Posterior cingulate gyrus (tissue), 11 donors: ENCODE measurements at places on chromosomes 16 and 17.

DNA sequence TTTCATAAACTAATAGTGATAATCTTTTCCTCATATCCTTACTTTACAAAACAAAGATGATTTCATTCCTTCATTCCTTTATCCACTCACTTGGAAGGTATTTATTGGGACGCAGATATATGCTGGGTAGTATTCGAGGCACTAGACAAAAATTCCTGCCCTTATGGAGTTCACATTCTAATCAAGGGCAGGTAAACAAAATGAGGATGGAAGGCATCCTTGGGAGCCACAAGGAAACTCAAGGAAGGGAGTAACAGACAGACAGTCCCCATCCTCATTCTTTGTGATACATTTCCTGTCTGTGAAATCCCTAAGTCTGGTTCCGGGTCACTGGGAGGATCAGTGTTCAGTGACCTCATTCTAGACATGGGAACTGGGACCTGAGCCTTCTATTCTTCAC lies 45.2 kb downstream of the SLC6A2 start:
- DNase-seq: no peak

DNA sequence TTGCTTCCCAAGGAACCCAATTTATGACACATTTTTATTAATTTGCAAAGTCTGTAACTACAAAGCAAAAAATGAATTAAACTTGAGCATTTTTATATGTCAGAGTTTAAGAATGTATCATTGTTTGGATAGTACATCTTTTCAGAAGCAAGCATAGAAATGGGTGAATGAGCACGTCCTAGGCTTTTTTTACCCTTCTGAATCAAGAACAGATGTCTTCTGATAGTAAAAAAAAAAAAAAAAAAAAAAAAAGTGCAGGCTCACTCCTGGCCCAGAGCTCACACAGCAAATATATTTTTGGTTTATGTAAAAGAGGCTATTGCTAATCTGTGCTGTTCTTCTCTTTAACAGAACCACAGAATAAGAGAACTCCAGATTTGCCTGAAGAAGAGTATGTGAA lies 6.3 kb downstream of the TERF2IP start:
- no peak for DNase-seq

- DNase-seq: no peak
Measured at GRCh38 chr16:8924214-8924613, 39.5 kb downstream of the USP7 start.

GRCh38 chr16:27302126-27302525 lies 11.6 kb upstream of the IL4R start:
- DNase-seq: no peak

- DNase-seq: no peak
Measured at GRCh38 chr17:46770818-46771560, 47.5 kb downstream of the WNT3 start.

- no peak for DNase-seq
Measured at GRCh38 chr17:31171701-31172100, 76.9 kb downstream of the NF1 start.

GRCh38 chr17:3917391-3917931 lies 1.2 kb upstream of the P2RX1 start:
- no peak for DNase-seq

DNA sequence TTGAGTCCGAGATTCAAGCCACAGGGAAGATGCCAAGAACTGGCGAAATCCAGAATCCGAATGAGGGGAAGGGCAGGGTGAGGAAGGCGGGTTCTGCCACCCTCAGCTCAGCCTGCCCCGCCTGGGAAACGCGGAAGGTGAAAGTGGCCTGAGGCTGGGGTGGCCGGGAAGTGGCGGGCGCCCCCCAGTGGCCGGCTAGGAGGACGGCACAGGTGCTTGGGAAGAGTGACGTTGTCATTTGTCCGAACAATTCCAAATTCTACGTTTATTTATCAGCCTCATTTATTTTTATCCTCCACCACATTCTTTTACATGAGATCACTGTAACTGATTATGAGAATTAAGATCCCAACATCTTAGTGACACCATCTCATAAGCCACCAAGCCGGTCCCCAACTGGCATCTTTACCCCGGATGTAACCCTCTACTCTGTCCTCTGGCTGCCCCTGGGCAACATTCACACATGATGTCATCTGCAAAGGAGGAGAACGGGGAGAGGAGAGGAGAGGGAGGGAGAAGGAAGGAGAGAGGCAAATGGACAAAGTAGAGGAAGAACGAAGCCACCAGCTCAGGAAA lies 21.3 kb downstream of the SRCIN1 start:
- DNase-seq: peak; percentile 82

DNA sequence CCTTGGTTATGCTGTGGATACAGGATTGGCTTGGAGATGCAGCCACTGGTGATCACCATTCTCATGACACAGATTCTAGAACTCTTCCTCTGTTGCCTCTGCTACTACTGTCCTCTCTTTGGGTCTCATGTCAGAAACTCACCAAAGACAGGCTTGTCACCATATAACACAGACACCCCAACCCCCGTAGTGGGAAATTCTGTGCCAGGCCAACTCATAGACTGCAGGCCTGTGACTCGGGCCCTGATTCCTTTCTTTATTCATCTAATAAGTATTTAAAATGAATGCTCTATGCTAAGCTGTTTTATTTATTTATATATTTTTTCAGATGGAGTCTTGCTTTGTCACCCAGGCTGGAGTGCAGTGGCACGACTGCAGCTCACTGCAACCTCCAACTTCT lies 9.5 kb downstream of the CYB5D2 start:
- no peak for DNase-seq

DNA sequence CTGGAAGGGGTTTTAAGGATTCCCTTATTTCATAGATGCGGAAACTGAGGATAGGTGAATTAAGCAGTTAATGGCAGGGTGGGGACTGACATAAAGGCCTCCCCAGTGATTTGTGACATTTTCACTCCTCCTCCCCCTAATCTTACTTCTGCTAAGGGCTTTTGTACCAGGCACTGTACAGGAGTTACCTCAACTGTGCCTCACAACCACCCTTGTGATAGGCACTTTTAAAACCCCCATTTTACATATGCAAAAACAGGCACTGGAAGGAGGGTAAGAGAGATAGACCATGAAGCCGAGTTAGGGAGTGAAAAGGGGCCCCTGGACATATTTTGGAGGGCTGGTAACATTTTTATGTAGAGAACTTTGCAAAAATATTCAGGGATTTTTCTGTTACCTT lies 862 bp upstream of the GDE1 start:
- DNase-seq: no peak

GRCh38 chr16:66905633-66906539 lies 12.8 kb downstream of the CDH16 start:
- no peak for DNase-seq

GRCh38 chr17:81656835-81657234 lies 493 bp upstream of the PDE6G start:
- no peak for DNase-seq

DNA sequence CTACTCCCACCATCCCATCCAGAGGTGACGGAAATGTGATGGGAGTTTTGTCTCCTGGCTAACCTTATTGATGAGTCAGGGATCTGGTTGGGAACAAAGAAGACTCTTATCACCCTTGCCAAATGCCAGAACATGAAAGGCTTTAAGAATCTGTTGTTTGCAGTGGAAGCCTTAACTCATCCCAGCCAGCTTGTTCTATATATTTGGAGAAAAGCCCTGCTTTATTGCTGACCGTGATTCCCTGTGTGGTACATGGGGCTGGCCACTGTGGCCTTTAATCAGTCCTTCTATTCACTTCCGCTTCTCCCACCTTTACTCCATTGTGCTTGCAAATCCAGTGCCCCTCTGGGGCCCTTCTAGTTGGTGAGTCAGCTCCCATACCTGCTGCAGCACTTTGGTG lies 156.6 kb downstream of the PHKB start:
- no peak for DNase-seq

GRCh38 chr17:1552932-1553331 lies 9.7 kb downstream of the PITPNA start:
- peak; percentile 26 for DNase-seq

- no peak for DNase-seq
Measured at GRCh38 chr17:4540224-4540651, 14.9 kb downstream of the MYBBP1A start.

DNA sequence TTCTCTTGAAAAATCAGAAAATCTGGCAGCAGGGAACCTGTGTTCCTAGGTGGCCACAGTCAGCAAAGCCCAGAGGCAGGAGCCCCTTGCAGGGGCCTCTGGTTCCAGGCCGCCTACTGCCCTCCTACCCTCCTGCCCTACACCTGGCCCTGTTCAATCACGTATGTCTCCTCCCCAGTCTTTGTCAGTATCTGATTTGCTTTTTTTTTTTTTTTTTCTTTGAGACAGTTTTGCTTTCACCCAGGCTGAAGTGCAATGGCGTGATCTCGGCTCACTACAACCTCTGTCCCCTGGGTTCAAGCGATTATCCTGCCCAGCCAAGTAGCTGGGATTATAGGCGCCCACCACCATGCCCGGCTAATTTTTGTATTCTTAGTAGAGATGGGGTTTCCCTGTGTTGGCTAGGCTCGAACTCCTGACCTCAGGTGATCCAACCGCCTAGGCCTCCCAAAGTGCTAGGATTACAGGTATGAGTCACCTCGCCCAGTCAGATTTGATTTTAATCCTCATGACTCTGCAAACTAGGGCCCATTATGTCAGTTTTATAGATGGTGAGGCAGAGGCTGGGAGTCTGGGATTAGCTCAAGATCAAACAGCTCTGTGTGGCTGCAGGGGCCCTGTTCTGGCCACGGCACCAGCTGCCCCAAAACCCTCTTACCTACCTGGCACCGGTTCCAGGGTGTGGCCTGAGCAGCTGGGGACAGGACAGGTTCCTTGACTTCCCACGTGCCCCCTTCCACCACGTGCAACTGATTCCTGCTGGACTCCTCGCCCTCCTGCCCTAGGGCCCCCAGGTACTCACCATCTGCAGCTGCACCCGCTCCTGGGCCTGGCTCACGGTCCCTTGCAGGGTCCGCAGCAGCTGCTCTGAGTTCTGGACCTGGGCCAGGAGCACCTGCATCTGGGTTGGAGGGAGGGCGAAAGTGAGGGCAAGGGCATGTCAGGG lies 14.7 kb downstream of the RABEP2 start:
- no peak for DNase-seq

GRCh38 chr17:82892899-82893565 lies 53.2 kb upstream of the ZNF750 start:
- no peak for DNase-seq

- DNase-seq: peak; percentile 22
Measured at GRCh38 chr17:42928714-42929496, 28.3 kb downstream of the G6PC1 start.

- DNase-seq: no peak
Measured at GRCh38 chr17:78939615-78940014, 14.4 kb upstream of the TIMP2 start.

GRCh38 chr17:35536664-35537171 lies 760 bp downstream of the SLFN12L start:
- DNase-seq: no peak

- DNase-seq: no peak
Measured at GRCh38 chr17:78345791-78346494, 13.9 kb downstream of the SOCS3 start.

DNA sequence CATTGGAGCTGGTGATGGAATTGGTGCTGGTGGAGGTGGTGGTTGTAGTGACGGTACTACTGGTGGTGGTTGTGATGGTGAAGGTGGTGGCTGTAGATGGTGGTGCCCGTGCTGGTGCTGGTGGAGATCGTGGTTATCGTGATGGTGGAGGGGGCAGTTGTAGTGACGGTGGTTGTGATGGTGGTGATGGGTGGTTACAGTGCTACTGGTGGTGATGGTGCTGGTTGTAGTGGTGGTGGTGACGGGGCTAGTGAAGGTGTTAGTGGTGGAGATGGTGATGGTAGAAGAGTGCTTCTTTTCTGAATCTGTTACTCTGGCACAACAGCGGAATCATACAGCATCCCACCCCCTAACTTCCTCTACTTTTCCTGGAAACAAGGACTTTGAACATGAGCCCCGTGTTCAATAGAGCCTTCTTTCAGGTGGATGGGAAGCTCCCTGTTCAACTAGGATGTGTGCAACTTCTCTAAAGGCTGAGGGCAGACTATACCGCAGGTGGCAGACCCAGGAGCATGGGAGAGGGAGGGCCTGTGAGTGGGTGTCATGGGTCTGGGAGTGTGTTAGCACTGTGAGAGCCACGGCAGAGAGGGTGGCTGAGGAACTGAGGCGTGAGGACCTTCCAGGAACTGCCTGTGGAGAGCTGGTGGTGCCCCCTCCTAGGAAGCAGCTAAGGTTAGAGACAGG lies 8.2 kb downstream of the TBX21 start:
- peak; percentile 47 for DNase-seq

DNA sequence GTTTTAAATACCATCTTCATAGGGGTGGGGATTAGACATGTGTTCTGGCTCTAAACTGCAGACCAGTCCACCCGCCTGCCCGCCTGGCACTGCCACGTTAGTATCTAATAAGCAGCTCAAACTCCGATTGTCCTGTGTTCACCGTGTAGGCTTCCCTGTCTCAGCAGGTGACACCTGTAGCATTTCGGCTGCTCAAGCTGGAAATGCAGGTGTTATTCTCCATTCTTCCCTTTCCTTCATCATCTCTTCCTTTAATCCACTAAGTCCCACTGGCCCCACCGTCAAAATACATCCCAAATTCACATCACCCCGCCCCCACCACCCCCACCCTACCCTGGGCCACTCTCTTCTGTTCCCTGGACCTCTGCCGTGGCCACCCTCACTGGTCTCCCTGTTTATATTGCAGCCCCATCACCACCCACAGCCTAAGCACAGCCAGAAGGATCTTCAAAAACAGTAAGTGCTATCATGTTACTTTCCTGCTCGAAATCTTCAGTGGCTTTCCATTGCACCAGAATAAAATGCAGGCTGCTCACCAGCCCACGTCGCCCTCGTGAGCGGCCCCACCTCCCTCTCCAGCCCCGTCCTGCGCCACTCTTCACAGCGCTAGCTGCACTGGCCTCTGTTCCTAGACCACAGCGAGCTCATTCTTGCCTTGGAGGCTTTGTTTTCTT lies 65.1 kb downstream of the RTN4RL1 start:
- peak; percentile 63 for DNase-seq
